ENCODE measurements at places on chromosomes 11 and 22.

GRCh38 chr11:102230186-102230585 lies 87.1 kb upstream of the BIRC3 start:
- DNase-seq = no peak

DNA sequence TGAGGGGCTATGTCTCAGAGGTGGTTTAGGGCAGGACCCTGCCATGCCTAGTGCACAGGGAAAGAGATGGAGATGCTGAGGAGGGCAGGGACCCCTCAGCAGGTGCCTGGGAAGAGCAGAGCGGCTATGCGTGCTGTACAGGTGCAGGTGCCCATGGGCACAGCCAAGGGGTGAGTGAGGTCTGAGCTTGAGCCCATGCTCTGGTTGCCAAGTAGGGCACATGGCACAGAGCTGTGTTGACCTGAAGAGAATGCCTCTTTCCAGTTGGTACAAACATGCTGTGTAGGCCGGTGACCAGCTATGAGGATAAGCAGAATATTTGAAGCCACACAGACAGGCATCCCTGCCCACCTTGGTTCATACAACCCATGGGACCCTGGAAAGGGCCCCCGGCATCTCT lies 65.8 kb upstream of the NECTIN1 start:
- DNase-seq = no peak

DNA sequence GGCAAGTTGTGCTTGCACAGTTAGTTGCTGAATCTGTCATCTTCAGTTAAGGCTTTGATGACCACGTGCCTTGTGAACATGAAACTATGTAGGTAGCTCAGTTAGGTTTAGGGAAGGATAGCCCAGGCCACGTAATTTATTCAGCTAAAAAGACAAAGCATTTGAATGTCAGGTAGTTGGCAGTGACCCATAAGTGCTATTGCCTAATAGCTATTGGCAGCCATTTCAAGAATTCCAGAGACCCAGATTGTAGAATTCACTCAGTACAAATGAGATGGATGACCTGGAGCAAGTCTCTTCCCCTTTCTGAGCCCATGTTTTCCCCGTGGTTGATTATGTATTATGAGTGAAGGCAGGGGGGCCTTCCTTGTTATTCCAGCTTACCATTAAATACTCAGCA lies 265.3 kb upstream of the ANO5 start:
- DNase-seq = no peak

DNA sequence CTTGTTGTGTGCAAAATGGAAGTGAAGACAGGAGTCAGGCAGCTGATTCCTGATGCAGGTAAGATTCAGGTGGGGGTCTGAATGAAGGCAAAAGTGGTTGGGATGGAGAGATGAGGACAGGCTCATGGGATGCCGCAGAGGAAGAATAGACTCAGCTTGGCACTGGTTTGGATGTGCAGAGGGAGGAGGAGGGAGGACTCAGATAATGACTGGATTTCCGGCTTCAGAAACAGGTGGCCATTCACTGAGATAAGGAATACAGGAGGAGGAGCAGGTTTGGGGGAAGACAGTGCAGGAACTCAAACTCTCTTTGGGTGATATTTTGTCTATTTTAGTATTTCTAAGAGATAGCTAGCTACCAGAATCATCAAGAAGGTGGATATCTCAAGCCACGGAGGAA lies 19.2 kb downstream of the RASSF10 start:
- no peak for DNase-seq

DNA sequence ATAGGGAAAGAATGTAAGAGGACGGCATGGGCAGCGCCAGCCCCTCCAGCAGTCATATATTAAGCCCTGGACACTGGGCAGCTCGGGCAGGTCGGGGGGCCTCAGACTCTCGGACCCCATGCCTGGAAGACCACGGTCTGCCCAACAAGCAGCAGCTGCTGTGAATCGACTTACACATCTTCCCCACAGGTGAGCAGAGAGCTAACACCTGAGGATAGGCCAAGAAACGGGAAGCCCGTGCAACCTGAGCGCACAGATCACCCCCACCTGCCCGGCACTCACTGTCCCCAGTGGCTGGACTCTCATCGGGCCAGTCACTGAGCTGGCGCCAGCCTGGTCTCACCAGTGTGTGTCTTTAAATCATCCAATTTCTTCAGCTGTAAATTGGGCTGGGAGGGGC lies 4.7 kb upstream of the TCF20 start:
- DNase-seq = no peak

DNA sequence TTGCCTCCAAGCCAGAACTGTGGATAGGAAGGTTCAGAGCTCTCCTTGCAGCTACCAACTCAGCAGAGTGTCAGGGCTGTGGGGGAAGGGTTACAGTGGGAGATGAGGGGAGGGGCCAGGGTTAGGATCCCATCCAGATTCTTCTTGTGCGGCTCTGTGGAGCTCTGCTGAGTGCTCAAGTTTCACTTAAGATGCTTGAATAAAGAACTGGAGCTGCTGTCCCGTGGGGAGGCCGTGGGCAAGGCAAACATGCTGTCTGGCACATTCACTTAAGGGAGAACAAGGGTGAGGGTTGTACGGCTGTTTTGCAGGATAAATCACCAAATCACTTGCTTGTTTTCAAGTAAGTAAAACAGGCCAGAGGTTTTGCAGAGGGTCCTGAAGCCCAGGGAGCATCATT lies 197.1 kb downstream of the FAM76B start:
- no peak for DNase-seq

GRCh38 chr11:81255895-81256294 lies 1477.8 kb downstream of the FAM181B start:
- DNase-seq = no peak

DNA sequence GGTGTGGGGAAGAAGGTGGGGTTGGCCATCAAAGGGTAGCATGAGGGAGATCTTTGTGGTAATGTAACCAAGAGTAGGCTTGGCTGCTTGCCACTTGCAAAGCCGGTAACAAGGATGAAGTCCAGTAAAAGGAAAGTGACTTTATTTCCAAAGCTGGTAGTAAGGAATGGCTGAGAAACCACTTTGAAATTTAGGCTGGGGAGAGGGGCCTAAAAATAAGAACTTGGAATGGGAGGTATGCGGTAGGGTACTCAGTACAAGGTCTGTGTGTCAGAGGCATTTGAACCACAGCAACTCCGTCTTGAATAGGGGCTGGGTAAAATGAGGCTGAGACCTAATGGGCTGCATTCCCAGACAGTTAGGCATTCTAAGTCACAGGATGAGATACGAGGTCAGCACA lies 216.0 kb upstream of the ISX start:
- DNase-seq = no peak

GRCh38 chr11:72683782-72684200 lies 9.6 kb upstream of the PDE2A start:
- DNase-seq = no peak

DNA sequence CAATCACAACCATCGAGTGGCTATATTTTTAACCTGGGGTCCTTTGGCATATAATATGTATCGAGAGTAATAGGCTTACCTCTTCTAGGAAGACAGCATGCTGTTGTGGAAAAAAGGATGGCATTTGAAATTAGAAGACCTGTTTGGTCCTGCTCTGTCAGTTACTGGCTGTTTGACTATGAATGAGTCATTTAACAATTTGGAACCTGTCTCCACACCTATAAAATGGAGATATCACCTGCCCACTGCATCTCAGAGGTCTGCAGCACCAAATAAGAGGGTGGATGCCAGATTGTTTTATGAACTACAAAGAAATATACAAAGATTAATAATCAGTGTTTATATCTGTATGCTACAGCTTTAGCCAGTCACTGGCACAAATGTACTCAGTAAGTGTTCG lies 60.8 kb downstream of the SLC25A17 start:
- no peak for DNase-seq

GRCh38 chr11:3622521-3622920 lies 19.3 kb downstream of the ART5 start:
- DNase-seq = peak; percentile 8

- DNase-seq = no peak
Measured at GRCh38 chr11:63530021-63530420, 6.6 kb upstream of the PLAAT4 start.

- DNase-seq = no peak
Measured at GRCh38 chr11:20611892-20612291, 12.5 kb downstream of the SLC6A5 start.

DNA sequence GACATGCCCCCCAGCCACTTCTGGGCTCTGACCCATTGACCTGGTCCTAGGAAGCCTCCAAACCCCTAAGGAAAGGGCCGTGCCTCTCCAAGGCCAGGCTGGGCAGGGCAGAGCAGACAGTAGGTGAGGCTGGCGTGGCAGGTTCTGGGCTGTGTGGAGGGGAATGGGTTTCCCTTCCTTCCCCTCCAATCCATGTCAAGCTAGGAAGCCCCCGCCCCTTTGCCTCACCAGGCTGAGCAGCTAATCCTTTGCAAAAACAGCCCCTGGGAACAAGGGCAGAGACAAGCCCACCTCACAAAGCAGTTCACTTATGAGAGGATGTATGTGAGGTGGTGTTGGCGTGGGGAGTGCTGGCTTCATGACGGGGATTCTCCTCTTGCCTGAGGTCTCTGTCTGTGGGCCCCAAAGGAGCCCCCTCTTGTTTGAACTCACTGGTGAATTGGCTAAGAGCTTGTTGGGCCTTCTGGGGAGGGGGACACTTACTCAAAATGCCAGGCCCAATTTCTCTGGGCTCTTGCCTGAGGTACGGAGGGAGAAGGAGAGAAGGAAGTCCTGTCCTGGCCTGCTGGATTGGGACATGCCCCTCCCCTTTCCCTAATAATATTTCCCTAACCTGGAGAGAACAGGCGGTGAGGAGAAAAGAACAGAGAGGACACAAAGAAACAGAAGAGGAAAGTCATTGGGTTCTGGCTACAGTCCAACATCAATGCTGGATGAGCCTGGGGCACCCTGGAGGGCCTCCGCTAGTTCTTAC lies 1.6 kb upstream of the TRIM29 start:
- DNase-seq = peak; percentile 36

DNA sequence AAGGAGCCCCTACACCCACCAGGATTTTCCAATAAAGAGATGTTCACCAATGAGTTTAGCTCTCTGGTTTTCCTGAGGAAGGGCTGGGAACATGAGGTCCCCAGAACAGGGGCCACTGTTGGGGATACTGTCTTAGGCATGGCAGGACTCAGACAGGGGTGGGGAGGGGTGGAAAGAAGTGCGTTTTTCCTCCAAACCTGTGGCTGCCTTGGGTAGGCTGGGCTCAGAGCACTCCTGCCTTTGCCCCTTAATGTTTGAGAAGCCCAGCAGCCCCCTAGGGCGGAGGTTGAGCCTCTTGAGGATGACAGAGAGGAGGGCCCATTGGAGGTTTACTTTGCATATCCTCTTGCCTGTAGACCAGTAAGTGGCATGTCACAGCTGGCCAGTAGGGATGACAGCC lies 10.6 kb downstream of the MTFP1 start:
- no peak for DNase-seq

- no peak for DNase-seq
Measured at GRCh38 chr11:133553885-133554740, 21.8 kb upstream of the OPCML start.

DNA sequence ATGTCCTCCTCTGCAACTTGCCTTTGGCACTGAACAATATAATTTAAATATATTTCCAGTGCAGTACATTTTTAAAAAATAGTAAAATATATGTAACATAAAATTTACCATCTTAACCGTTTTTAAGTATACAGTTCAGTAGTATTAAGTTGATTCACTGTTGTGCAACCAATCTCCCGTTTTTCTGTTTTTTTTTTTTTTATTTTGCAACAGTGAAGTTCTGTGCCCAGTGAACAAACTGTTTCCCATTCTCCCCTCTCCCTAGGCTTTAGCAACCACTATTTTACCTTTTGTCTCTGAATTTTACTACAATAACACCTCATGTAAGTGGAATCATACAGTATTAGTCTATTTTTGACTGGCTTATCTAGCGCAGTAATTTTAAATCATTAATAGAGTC lies 13.8 kb downstream of the PRRG4 start:
- no peak for DNase-seq

DNA sequence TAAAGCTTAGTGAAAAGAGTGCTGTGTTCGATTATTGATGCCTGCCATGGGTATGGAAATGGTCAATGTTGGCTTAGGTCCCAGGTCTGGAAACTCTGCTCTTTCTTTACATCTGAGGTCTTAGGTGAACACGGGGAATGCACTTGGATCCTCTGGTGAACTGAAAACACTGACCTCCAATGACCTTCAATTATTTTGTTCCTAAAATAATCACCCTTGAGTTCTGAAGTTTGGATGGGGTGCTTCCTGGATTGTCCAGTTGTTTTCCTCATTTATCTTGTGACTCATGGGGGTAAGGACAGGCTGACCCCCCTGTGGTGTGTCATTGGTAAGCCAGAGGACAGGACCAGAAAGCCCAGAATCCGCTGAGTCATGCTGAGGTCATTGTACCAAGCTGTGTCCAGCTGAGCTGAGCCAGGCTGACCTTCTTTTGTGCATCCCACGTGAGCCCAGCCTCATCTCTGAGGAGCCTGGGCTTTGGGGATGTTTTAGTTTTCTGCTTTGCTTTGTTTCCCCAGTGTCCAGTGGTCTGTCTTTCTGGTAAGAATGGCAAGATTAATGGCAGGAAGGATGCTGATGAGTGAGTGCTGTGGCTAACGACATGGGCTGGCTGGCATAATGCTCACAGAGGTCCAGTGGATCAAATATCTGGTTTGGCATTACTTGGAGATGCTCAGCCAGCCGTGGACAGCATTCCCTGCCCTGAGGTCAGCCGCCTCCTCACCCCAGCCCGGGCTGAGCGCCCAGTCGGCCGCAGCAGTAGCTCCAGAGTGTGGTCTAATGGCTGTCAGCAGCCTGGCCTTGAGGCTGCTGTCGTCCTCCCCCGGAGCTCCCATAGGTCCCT lies 35.6 kb downstream of the AMPD3 start:
- DNase-seq = peak; percentile 72

Data from RWPE2 (cell line).